ENCODE measurements at places on chromosomes 12 and 14.

DNA sequence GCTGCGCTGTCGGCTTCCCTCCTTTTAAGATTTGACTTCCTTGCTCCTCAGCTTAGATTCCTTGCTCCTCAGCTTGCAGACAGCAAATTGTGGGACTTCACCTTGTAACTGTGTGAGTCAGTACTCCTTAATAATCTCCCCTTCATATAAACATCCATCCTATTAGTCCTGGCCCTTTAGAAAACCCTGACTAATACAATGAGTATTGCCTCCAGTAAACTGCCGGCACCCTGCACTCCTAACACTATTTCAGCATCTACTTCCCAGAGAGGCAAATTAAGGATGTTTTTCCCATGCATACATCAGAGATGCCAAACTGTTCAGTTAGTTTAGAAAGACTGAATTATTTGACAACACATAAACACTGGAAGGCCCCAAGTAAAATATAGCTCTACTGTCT is 611.3 kb upstream of the TMEM132C start:
- no peaks in the 10 kb centered on the region for H3K36me3 ChIP-seq
- no peak overlapping the region for H3K27ac ChIP-seq
- H3K27me3 ChIP-seq, result no peaks in the 10 kb centered on the region
- no peak for DNase-seq
- no peaks in the 10 kb centered on the region for H3K4me1 ChIP-seq
- no peak overlapping the region for H3K4me3 ChIP-seq

- H3K27ac ChIP-seq, result no peak overlapping the region
- peaks cover 18% of the 10 kb centered on the region for H3K4me1 ChIP-seq
- H3K27me3 ChIP-seq, result peaks cover 34% of the 10 kb centered on the region
- no peak for DNase-seq
- peak overlapping the region; percentile 35 for H3K4me3 ChIP-seq
- H3K36me3 ChIP-seq, result no peaks in the 10 kb centered on the region
Measured at GRCh38 chr14:100568164-100568997, 18.8 kb downstream of the BEGAIN start.

DNA sequence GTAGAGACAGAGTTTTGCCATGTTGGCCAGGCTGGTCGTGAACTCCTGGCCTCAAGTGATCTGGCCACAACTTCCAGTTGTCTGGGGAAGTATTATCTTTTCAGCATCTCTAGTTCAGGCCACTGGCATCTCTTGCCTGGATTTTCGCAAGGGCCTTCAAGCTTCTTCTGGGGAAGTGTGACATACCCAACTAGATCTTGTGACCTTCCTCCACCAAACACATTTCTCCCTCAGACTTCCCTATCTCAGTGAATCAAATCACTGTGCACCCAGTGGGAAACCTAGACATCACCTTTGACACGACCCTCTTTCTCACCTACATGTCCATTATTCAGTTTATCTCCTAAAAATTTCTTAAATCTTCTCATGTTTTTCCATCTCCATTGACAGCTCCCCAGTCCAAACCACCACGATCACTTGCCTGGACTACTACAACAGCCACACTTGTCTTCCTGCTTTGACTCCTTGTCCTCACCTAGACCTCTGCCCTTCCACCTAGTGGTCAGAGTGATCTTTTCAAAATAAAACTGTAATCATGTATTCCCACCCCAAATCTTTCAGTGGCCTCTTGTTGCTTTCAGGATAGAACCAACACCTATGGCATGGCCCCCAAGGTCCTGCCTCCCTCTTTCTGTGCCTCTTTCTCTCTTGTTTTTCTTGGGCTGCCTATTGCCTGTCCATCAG is 3.3 kb downstream of the EEF1AKMT3 start:
- H3K36me3 ChIP-seq, result no peaks in the 10 kb centered on the region
- DNase-seq, result no peak
- H3K4me3 ChIP-seq, result no peak overlapping the region
- H3K27me3 ChIP-seq, result no peaks in the 10 kb centered on the region
- peaks cover 29% of the 10 kb centered on the region for H3K4me1 ChIP-seq
- H3K27ac ChIP-seq, result no peak overlapping the region

DNA sequence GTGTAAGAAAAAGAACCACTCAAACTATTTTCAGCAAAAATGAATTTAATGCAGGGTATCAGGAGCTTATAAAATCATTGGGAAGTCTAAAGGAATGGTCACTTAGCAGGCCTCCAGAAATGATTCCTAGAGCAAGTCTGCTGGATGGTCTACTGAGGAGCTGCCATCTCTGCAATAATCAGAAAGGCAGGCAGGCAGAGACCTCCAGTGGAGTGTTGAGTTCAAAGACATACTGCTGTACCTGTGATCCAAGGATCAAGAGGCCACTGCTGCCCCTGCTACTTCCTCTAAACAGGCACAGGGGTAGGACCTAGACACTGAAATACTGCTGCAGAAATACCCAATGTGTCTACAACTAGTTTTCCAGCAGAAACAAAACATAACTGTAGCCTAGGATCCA is 14.5 kb upstream of the KICS2 start:
- no peaks in the 10 kb centered on the region for H3K4me1 ChIP-seq
- H3K27me3 ChIP-seq, result no peaks in the 10 kb centered on the region
- H3K27ac ChIP-seq, result no peak overlapping the region
- H3K4me3 ChIP-seq, result no peak overlapping the region
- DNase-seq, result no peak
- H3K36me3 ChIP-seq, result no peaks in the 10 kb centered on the region

DNA sequence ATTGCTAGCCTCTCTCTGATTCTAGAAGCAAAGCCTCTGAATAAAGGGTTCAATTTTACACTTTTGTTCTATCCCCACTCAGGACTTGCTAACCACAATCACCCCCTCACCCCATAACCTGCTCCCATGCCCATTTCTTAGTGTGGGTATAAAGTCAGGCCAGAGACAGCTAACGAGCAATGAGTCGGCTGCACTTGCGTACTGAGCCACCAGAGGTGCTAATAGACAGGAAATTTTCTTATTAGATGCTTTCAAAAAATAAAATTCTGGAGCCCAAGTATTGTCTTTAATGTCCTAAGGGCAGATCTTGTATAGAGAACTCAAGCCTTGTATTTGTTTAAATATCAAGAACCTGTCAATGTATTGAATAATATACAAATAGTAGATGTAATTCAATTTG is 256.9 kb downstream of the SYT1 start:
- DNase-seq, result no peak
- no peak overlapping the region for H3K27ac ChIP-seq
- H3K27me3 ChIP-seq, result no peaks in the 10 kb centered on the region
- no peaks in the 10 kb centered on the region for H3K4me1 ChIP-seq
- H3K4me3 ChIP-seq, result no peak overlapping the region

DNA sequence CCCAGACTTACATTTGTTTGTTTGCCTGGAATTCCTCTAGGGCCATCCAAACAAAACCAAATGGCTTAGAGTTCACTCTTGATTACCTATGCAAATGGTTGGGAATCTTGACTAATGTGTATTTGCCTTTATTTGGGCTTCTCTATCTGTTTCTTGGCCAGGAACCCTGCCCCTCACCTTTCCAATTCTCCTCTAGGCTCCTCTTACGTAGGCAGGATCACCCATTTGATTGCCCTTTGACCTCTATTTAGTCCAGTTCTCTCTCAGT is 123.0 kb upstream of the DYRK2 start:
- H3K4me1 ChIP-seq, result no peaks in the 10 kb centered on the region
- H3K27me3 ChIP-seq, result no peaks in the 10 kb centered on the region
- no peak overlapping the region for H3K27ac ChIP-seq
- no peak for DNase-seq

DNA sequence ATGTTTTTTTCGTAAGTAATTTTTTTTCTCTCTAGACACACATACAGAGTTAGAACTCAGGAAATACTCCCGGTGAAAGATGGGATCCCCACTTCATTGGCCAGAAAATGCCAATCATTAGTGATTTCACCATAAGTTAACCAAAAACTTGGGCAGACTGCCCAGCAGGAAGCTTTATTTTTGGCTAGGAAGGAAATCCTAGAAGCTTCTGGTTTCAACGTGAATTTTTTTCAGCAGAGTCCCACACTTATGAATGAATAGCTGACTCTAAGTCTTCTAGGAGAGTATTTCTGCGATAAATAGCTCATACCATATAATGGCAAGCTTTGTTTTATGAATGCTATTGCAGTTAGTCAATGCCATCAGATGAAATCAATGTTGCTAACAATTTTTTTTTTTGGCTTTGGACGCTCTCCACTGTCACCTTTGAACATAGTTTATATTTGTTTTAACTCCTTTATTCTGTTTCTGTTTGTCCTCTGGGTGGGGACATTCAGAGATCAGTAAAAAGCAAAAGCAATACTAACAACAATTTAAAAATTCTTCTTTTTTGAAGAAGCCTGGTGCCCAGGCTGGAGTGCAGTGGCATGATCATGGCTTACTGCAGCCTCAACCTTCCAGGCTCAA is 9.5 kb downstream of the PPP1CC start:
- peaks cover 45% of the 10 kb centered on the region for H3K36me3 ChIP-seq
- H3K27ac ChIP-seq, result no peak overlapping the region
- no peaks in the 10 kb centered on the region for H3K27me3 ChIP-seq
- H3K4me1 ChIP-seq, result peaks cover 46% of the 10 kb centered on the region
- peak; percentile 6 for DNase-seq
- H3K4me3 ChIP-seq, result no peak overlapping the region

DNA sequence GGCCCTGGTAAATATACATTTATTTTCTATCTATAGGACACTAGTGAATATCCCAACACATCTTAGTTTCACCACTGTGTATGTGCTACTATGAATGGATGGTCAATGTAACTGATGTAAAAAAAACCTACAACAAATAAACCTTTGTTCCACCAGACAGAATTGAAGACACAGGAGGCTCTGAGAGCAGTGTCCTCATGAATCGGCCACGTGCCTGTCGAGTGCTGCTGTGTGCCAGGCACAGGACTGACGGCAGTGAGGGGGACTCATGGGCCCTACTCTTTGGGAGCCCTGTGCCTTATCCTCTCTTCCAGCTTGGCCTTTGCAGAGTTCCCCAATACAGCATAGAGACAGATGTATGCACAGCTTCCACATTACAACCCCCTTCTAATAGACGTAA is 18.2 kb downstream of the CINP start:
- no peak overlapping the region for H3K4me3 ChIP-seq
- no peaks in the 10 kb centered on the region for H3K27me3 ChIP-seq
- no peak overlapping the region for H3K27ac ChIP-seq
- DNase-seq, result no peak
- H3K4me1 ChIP-seq, result no peaks in the 10 kb centered on the region

DNA sequence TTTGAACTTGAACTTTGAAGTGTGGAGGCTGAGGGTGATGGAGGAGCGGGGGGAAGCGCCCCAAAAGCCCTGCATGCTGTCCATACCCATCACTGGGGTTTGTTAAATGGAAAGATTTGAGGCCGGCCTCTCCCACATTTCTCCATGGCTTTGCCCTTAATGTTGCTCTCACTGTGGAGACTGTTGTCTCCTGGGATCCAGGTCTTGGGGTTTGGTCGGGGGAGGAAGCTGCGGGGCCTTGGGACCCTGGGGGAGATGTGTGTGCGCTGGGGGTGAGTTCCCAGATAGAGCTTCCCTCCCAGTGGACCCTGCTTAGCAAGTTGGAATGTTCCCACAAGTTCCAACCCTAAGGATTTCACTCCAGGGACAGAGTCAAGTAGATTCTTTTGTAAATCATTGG is 28.0 kb upstream of the LRTM2 start:
- peaks cover 26% of the 10 kb centered on the region for H3K4me1 ChIP-seq
- H3K27ac ChIP-seq, result no peak overlapping the region
- H3K4me3 ChIP-seq, result no peak overlapping the region
- H3K36me3 ChIP-seq, result peaks cover 7% of the 10 kb centered on the region
- DNase-seq, result no peak
- no peaks in the 10 kb centered on the region for H3K27me3 ChIP-seq

DNA sequence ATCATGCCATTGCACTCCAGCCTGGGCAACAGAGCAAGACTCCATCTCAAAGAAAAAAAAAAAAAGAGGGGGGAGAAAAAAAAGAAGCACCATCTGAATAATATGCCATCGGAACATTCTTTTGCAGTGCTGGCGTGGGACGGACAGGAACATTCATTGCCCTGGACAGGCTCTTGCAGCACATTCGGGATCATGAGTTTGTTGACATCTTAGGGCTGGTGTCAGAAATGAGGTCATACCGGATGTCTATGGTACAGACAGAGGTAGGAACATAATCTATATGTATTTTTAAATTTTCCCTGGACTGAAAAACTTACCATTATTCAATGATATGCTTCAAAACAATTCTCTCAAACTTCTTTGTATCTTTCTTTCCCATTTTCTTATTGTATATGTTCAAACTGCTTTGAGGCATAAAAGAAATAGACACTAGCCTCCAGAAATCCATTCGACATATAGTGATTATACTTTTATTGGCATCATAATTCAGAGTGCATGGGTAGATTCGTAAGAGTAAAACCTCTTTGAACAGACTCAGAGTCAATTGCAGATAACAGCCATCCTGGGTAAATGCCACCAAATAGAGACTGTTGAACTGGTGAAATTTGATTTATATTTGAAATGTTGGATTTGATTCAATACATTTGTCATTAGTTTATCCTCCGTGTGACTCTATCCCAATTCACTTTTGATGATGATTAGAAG is 199.7 kb downstream of the EPS8 start:
- no peak for DNase-seq
- no peaks in the 10 kb centered on the region for H3K4me1 ChIP-seq
- no peak overlapping the region for H3K4me3 ChIP-seq
- no peak overlapping the region for H3K27ac ChIP-seq
- H3K36me3 ChIP-seq, result no peaks in the 10 kb centered on the region

GRCh38 chr14:94795372-94795771 is 25.5 kb upstream of the GSC start:
- DNase-seq, result no peak
- H3K27me3 ChIP-seq, result no peaks in the 10 kb centered on the region
- no peak overlapping the region for H3K4me3 ChIP-seq
- H3K27ac ChIP-seq, result no peak overlapping the region

DNA sequence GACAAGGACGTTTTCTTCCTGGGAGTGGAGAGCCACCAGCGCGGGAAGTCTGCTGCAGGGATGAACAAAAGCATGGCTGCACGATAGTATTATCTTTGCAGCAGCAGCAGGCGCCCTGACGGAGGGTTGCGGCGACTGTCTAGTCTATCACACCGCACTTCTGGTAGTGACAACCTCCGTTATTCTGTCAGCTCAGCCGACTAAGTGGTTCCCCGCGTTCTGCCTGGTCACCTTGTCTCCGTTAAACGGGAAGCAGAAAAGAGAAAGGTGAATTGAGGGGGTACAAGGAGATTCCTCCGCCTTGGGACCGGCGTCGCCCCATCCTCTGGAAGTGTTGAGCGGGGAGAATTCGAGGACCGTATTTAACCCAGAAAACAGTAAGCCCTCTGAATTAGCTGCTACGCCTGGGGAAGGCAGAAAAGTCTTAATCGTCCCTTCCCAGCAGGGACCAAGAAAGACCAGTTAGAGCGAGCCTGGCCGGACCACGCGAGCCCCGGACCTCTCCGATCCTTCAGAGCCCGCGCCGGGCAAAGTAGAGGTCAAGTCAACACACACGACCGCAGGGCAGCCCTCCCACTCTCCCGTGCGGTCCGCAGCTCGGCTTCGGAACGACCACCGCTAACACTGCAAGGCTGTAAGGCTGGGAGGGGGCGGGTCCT is 536 bp upstream of the DAAM1 start:
- no peak for DNase-seq
- peak overlapping the region; percentile 90 for H3K4me3 ChIP-seq
- peak overlapping the region; percentile 92 for H3K27ac ChIP-seq
- H3K4me1 ChIP-seq, result peaks cover 14% of the 10 kb centered on the region

- H3K27me3 ChIP-seq, result no peaks in the 10 kb centered on the region
- H3K4me3 ChIP-seq, result no peak overlapping the region
- no peaks in the 10 kb centered on the region for H3K36me3 ChIP-seq
- H3K27ac ChIP-seq, result no peak overlapping the region
Measured at GRCh38 chr14:80231702-80232101, 20.4 kb upstream of the DIO2 start.

- peak overlapping the region; percentile 91 for H3K4me3 ChIP-seq
- H3K27me3 ChIP-seq, result no peaks in the 10 kb centered on the region
- DNase-seq, result peak; percentile 23
- H3K36me3 ChIP-seq, result no peaks in the 10 kb centered on the region
- peaks cover 11% of the 10 kb centered on the region for H3K4me1 ChIP-seq
- H3K27ac ChIP-seq, result peak overlapping the region; percentile 98
Measured at GRCh38 chr14:51652168-51653078, 713 bp downstream of the FRMD6 start.
